ENCODE measurements at places on chromosomes 2 and 18.

- no peak for DNase-seq
- H3K4me3 ChIP-seq, result no peak overlapping the region
- H3K4me1 ChIP-seq, result no peaks in the 10 kb centered on the region
- H3K27ac ChIP-seq, result no peak overlapping the region
- H3K36me3 ChIP-seq, result no peaks in the 10 kb centered on the region
- H3K27me3 ChIP-seq, result no peaks in the 10 kb centered on the region
These were observed 69.9 kb upstream of the OTOS start for GRCh38 chr2:240210198-240210965.

- H3K27me3 ChIP-seq, result no peaks in the 10 kb centered on the region
- H3K4me1 ChIP-seq, result no peaks in the 10 kb centered on the region
- H3K27ac ChIP-seq, result no peak overlapping the region
- H3K4me3 ChIP-seq, result no peak overlapping the region
- no peaks in the 10 kb centered on the region for H3K36me3 ChIP-seq
- DNase-seq, result no peak
These were observed 141.1 kb downstream of the IRS1 start for GRCh38 chr2:226658555-226658954.

DNA sequence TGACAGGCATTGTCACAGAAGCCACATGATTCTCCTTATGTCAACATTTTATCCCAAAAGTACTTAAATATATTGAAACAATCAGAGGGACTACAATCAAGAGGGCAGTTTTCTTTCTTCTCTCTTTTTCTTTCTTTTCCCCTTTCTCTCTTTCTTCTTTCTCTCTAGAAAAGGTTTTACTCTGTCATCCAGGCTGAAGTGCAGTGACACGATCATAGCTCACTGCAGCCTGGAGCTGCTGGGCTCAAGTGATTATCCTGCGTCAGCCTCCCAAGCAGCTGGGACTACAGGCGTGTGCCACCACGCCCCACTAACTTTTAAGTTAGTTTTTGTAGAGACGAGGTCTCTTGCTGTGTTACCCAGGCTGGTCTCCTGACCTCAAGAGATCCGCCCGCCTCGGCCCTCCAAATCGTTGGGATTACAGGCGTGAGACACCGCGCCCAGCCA, 1.0 kb upstream of the PRKD3 start:
- H3K4me1 ChIP-seq, result peaks cover 3% of the 10 kb centered on the region
- no peak overlapping the region for H3K27ac ChIP-seq
- no peak for DNase-seq
- no peaks in the 10 kb centered on the region for H3K36me3 ChIP-seq
- peaks cover 2% of the 10 kb centered on the region for H3K27me3 ChIP-seq

- peaks cover 3% of the 10 kb centered on the region for H3K27me3 ChIP-seq
- H3K4me1 ChIP-seq, result no peaks in the 10 kb centered on the region
- no peak overlapping the region for H3K27ac ChIP-seq
These were observed 54.2 kb upstream of the SEMA4C start for GRCh38 chr2:96923810-96924774.

- H3K27ac ChIP-seq, result no peak overlapping the region
- no peak for DNase-seq
- H3K27me3 ChIP-seq, result no peaks in the 10 kb centered on the region
- H3K4me1 ChIP-seq, result no peaks in the 10 kb centered on the region
- H3K4me3 ChIP-seq, result no peak overlapping the region
- H3K36me3 ChIP-seq, result no peaks in the 10 kb centered on the region
These were observed 297.0 kb upstream of the GULP1 start for GRCh38 chr2:187994464-187995331.

DNA sequence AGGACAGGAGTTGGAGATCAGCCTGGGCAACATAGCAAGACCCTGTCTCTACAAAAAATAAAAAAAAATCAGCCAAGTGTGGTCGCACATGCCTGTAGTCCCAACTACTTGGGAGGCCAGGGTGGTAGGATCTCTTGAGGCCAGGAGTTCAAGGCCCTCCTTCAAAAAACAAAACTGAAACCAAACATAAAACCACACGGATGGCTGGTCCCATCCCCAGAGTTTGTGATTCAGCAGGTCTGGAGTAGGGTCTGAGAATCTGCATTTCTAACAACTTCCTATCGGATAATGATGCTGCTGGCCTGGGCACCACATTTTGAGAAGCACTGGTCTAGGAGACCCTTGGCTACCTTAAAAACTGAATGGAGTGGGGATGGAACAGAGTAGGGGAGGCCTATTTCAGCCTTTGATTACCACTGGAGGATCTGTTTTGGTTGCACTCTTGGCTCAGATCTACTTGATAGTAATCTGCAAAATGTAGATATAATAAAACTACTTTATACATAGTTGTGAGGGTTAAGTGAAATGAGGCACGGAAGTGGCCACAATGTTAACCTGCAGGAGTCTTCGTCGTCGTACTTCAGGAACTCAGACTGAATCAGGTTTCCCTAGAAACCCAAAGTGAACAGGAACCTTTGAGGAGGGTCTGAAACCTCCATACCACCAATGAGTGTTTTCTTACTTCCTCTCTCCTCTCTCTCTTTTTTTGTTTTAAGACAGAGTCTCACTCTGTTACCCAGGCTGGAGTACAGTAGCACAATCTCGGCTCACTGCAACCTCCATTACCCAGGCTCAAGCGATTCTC, 25.5 kb upstream of the NFE2L2 start:
- peak overlapping the region; percentile 52 for H3K27ac ChIP-seq
- H3K4me3 ChIP-seq, result no peak overlapping the region
- peak; percentile 46 for DNase-seq
- H3K4me1 ChIP-seq, result peaks cover 13% of the 10 kb centered on the region
- no peaks in the 10 kb centered on the region for H3K36me3 ChIP-seq

Measured in GM12878 (cell line).